Naive thymus-derived CD4-positive, alpha-beta T cell (primary cell): ENCODE measurements at places on chromosomes 5 and 9.

DNA sequence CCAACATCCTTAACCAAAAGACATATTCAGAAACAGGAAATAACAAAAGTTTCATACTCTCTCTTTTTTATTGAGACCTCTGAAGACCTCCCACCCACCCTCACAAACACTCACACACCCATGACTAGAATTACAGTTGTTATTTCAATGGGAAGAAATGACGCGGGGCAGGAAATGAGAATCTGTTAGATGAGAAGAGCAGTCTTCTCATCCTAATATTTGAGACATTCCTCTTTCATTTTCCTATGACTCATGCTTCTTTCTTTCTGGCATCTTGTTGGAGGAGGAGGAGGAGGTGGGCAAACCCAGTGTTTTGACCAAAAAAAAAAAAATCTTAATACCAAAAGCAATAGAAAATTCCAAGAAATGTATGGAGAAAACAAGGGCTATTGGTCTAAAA lies 179.5 kb upstream of the TARS1 start:
- DNase-seq: no peak

GRCh38 chr5:178538741-178539229 lies 51.4 kb downstream of the COL23A1 start:
- no peak for DNase-seq

DNA sequence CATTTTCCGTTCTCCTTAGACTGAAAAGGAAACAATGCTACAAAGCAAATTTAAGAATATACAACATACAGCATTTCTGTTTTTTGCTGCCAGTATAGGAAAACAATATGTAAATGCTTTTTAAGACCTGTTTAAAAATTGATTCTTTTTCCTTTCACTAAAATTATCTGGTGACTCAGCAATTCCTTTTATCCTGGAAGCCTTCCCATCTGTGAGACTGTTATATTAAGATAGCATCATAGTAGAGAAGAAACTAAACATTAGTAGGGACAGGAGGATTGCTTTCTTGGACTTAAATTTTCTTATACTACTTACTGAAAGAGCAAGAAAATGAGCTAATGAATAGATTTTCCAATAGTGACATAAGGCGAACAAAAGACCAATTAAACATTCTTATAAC lies 30.0 kb upstream of the GPR21 start:
- DNase-seq: no peak

GRCh38 chr9:5982317-5982716 lies 33.1 kb downstream of the RANBP6 start:
- no peak for DNase-seq
